ENCODE measurements at places on chromosomes 3 and 15.

- no peak for DNase-seq
Observed at GRCh38 chr3:22175947-22176346, 424.9 kb upstream of the ZNF385D start.

GRCh38 chr3:30042274-30042859 is 564.0 kb upstream of the TGFBR2 start:
- peak; percentile 38 for DNase-seq

GRCh38 chr3:16906682-16907081 is 21.9 kb downstream of the PLCL2 start:
- DNase-seq: no peak

DNA sequence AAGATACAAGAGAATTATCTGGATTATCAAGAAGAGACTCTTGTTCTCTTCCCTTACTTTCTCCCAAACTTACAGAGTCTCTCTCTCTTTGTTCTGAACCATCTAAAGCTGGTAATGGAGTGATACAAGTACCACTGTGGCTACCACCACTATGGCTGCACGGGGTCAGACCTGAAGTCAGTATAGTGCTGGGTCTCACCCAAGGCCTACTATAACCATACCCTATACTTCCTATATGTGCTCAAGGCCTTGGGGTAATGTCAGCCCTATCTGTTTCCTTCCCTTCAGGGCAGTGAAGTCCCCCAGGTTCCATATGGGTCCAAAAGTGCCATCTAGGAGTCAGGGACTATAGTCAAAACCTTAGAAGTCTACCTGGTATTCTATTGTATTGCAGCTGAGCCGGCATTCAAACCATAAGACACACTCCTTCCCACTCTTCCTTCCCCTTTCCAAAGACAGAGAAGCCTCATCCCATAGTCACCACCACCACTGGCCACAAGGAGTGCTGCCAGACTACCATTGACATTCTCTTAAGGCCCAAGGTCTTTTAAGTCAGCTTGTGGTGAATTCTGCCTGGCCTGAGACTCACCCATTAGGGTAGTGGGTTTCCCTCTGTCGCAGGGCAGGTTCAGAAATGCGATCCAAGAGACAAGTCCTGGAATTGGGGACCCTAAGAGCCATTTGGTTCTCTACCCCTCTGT is 615.0 kb upstream of the NECTIN3 start:
- no peak for DNase-seq

- DNase-seq: peak; percentile 29
Observed at GRCh38 chr15:40050788-40051470, 11.9 kb upstream of the SRP14 start.

- DNase-seq: no peak
Observed at GRCh38 chr3:53794597-53794996, 51.6 kb downstream of the CHDH start.
